ENCODE measurements at places on chromosomes 5 and 9.

GRCh38 chr5:97194366-97194765 is 11.3 kb upstream of the RIOK2 start:
- DNase-seq: no peak

- DNase-seq: no peak
Observed at GRCh38 chr5:74433255-74433895, 207.2 kb downstream of the ENC1 start.

- DNase-seq: no peak
Observed at GRCh38 chr9:115914291-115914690, 239.3 kb upstream of the PAPPA start.

DNA sequence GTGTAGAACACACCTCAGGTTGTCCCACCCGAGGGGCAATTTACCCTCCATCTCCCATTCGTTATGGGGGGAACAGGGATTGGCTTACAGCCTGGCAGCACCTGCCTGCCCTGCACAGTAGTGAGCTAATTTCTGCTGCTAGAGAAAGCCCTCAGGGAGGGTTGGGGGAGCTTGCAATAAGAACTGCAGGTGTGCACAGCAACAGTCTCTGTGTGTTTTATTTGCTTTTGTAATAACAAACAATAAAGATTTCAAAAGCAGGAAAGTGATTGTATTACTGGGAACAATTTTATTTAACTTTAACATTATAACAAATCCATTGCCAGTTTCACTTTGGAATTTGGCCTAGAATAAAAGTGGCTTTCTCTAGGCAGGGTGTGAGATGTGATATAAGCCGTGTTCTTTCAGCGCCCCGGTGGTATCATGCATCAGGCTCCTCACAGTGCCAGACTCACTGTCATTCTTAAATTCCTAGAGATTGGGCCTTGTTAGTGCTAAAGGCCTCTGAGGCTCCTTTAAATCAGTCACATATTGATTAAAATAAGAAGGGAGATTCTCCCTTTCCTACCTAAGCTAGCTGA is 81.1 kb downstream of the RMI1 start:
- no peak for DNase-seq

- DNase-seq: no peak
Observed at GRCh38 chr5:11524188-11524587, 380.1 kb downstream of the CTNND2 start.

DNA sequence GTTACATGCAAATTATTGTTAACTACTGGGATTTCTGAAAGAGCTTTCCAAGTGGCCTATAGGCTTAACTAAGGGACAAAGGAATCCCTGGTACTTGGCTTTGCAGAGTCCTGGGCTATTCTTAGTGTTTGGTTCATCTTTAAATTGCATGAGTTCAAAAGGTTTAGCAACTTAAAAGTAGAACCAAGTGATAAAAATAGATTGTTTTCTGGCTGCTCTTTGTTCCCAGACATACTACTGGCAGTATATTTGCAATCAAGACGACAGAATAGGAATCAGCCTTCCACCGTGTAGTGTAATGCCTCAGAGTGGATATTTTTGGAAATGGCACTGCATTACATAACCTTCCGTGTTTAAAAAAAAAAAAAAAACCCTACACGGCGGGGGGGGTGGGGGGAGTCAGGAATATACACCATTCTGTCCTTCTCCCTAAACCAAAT is 1.0 kb downstream of the NREP start:
- DNase-seq: no peak

DNA sequence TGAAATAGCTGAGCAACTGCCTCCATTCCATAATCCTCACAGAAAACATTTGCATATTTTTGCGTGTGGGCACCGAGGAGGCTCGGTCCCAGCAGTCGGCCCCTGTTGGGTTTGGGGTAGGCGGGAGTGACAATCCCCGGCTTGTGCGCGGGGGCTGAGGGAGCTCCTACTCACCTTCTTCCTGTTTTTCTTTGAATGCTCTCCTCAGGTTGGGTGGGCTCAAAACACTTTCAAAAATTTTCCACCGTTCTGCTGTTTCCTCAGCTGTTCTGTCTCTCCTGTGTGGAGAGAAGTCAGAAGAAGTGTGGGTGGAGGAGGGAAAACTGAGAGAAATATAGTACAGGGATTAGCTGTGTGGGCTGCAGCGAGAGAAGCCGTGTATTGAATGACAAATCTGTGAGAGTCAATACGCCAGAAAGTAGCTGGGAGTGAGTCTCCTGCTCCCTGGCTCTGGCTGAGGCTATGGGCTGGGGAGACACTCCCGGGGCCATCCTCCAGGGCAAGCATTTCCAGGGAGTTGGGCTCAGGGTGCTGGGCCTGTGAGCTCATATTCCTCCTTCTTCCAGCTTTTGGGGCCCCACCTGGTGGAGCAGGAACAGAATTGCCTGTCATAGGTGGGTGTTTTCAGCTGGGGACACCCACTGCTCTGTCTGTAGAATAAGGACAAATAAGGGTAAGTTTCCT is 84.7 kb downstream of the CMYA5 start:
- no peak for DNase-seq

- DNase-seq: no peak
Observed at GRCh38 chr5:39249564-39250274, 30.4 kb upstream of the FYB1 start.

GRCh38 chr9:130624154-130624553 is 40.2 kb upstream of the PRDM12 start:
- DNase-seq: no peak

- DNase-seq: no peak
Observed at GRCh38 chr5:119275601-119276173, 80.1 kb upstream of the TNFAIP8 start.

DNA sequence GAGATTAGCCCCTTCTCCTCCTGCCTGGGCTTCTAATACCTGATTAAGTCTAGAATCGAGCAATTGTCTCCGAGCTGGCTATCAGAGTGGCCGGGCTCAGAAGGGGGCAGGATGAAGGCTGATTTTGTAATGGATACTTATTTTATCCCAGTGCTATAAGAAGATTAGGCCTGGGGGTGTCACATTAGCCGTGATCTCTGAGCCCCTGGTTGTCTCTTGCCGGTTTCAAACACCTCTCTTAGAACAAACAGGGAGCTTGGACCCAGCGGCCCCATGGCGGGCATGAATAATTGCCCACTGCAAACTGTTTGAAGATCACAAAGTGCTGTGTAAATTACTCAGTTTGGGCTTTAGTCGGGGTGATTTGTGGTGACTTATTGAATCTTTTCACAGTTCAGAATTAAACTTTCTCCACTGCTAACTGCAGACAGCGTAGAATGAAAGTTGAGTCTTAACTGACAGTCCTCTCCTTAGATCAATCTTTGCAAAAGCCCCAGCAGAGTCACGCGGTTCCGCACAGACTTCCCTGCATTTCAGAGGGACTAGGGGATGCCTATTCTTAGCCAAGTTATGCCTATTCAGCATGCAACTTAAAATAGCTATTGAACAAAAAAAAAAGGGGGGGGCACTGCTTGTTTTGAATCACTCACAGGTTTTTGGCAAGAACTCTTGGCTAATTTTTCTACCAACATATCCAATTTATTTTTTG is 200.6 kb upstream of the IRX1 start:
- DNase-seq: no peak

DNA sequence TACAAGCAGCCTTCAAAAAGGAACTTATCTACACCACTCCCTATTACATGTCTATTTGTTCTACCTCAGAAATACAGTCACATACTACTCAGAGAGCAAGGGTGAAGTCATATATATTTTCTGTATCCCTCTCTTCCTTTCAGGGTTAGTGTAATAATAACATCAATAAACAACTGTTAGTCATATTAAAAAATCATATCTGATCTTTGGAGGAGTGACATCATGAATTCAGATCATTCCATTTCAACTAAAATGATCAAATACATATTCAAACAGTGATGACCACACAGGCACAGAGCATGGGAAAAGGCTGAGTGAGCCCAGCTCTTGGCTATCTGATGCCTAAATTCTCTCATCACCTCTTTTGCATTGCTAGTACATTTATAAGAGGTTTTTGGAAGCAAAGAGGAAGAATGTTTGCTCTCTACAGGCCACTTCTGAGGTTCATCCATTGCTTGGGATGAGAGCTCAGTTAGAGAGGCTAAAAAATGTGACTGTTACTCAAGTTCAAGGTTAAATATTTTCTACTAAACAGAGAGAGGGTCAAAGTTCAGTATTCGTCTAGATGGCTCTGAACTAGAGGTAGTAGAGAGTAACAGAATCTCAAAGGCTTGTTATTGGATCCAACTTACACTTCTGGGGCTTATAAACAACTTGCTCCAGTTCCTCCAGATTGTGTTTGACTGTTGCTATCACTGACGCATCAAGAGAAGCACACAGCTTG is 39.0 kb downstream of the RIGI start:
- DNase-seq: no peak

GRCh38 chr5:129664336-129664937 is 83.5 kb upstream of the MINAR2 start:
- DNase-seq: no peak

DNA sequence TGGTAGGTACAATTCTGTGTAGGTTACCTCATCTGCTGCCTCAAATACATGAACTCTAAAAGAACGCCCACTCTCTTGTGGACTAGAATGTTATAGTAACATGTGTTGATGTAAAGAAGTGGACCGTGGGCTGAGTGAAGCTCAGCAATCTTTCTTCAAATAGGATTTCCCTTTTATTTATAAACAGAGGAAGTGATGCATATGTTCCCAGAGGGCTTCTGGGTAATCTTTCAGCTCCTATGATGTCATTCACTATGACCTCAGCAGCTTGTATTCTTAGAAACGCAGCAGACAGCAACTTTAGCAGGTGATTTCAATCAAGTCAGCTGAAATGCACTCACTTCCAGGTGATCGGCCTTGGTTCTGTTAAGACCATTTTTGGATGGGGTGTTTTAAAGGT is 14.4 kb downstream of the F2RL2 start:
- DNase-seq: no peak

- DNase-seq: no peak
Observed at GRCh38 chr9:90007516-90008440, 403.0 kb downstream of the GADD45G start.

- peak; percentile 4 for DNase-seq
Observed at GRCh38 chr9:100098046-100098886, 534 bp downstream of the ERP44 start.

- no peak for DNase-seq
Observed at GRCh38 chr9:16676519-16676918, 194.0 kb downstream of the BNC2 start.

GRCh38 chr5:168291342-168291963 is at the start of gene WWC1:
TSS of gene WWC1 (plus strand) at chr5:168291645. CDS start at chr5:168292153, 508 bp downstream.
- DNase-seq: no peak

GRCh38 chr5:81606150-81606549 is 144.7 kb downstream of the SSBP2 start:
- no peak for DNase-seq

DNA sequence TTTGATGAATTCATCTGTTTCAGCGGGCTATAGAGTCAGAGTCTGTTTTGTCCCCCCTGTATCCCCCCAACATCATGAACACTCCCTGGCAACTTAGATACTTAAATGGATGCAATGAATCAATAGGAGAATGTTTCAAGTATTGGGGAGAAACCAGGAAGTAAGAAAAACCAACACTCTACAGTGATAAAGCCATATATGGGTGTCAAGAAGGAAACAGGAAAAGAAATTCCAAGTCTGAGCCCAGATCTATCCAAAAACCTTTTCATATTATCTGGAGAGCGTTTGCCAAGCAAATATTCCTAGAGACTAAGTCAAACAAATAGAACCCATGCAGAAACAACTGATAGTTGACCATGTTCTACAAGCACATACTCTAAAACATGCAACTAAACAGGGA is 2.3 kb upstream of the GNAQ start:
- DNase-seq: no peak

- no peak for DNase-seq
Observed at GRCh38 chr9:14908295-14909180, 1.7 kb downstream of the FREM1 start.

DNA sequence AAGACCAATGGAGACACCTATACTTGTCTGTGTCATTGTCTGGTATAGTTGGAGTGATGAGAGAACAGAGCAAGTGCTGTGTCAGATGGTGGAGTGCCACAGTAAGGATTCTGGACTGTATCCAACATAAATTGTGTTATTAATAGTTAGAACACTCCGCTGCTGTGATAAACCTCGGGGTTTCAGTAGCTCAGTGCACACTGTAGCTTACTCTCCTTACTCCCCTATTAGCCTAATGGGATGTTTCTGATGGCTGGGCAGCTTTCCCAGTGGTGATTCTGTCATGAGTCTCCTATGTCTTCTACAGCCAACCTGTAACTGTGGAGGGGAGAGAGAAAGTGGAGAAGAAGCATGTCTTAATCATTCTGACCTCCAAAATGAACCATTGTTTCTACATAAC is 127.6 kb upstream of the PTCH1 start:
- no peak for DNase-seq

DNA sequence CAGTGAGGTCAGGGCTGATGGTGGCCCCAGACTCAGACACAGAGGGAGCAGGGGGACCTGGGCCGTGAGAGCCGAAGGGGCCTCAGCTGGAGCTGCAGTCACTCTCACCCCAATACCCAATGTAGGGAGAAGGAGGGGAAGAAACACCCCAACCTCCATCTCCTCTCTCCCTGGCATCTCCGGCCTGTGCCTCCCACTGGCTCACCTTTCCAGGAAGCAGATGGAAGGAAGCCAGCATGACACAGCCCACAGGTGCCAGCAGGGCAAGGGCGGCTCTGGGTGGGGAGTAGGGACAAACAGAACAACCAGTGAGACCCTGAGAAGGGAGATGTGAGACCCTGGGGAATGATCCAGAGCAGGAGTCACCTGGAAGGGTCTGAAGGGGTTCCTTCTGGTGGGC is 3.0 kb upstream of the CRB2 start:
- no peak for DNase-seq

DNA sequence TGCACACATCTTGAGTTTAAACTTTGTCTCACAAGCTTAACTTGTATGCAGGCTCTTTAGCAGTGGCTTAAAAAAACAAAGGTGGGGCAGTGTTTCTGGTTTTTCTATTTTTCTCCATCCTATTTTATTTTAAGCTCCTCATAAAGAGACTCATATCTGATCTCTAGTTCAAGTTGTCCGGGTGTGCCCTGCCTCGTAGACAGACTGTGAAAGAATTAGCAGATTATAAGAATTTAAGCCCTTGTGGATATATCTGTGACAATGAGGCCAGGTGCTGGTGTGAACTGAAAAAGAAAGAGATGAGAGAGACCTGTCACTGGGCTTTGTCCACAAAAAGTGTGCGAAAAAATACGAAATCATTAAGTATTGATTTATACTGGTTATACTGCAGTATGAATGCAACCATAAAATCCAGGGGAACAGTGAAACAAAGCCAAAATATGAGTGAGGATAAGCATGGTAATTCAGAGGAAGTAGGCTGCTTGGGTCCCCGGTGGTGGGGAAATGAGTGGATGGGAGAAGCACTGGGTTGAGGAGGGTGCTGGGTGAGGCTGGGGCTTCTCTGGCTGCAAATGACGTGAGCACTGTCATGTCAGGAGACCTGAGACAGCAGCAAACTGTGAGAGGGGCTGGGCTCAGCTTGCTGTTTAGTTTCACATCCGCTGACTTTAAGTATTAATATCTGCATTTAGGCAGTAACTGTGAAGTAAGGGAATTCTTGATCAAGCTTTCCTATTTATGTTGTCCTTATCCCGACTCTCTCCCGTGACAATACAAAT is 179.7 kb upstream of the ANKRD55 start:
- no peak for DNase-seq

- DNase-seq: no peak
Observed at GRCh38 chr9:121738968-121739367, 87.5 kb downstream of the DAB2IP start.

GRCh38 chr5:167530548-167530947 is 760.9 kb upstream of the WWC1 start:
- DNase-seq: no peak

All from activated CD8-positive, alpha-beta memory T cell treated with anti-CD3 and anti-CD28 coated beads for 48 hours (primary cell).